ENCODE measurements at places on chromosomes 7 and 10. TPM values are rescaled to one million over a fixed set of nuclear protein-coding genes. Genes with fewer than 3 reads are reported as not detected.

EMX2 gene
- 16.0 TPM for total RNA-seq

ZNF425 gene
- 0.77 TPM for total RNA-seq

CUL2 gene
- 17.9 TPM for total RNA-seq

CFAP43 gene
- total RNA-seq, result 3.1 TPM

SPDYE2B gene
- not detected for total RNA-seq

TAS2R39 gene
- total RNA-seq, result not detected

CLCN1 gene
- not detected for total RNA-seq

SH3PXD2A gene
- total RNA-seq, result 12.6 TPM

SLC26A4 gene
- total RNA-seq, result 4.4 TPM

PNLIPRP3 gene
- total RNA-seq, result not detected

TSPAN33 gene
- total RNA-seq, result not detected

KCTD7 gene
- 23.5 TPM for total RNA-seq

PON2 gene
- 41.8 TPM for total RNA-seq

RAB18 gene
- 94.4 TPM for total RNA-seq

PLAC9 gene
- 32.6 TPM for total RNA-seq

PNLIP gene
- total RNA-seq, result not detected

Data from uterus (tissue), 4 donors.